ENCODE measurements at places on chromosomes 13 and 19.

GRCh38 chr13:87837946-87838345 lies 166.8 kb downstream of the SLITRK5 start:
- no peak for DNase-seq

GRCh38 chr13:30607908-30608307 lies 9.8 kb upstream of the USPL1 start:
- peak; percentile 32 for DNase-seq

GRCh38 chr19:8269724-8270123 lies 38.4 kb downstream of the CD320 start:
- no peak for DNase-seq

- no peak for DNase-seq
Measured at GRCh38 chr13:61795580-61795979, 379.9 kb upstream of the PCDH20 start.

DNA sequence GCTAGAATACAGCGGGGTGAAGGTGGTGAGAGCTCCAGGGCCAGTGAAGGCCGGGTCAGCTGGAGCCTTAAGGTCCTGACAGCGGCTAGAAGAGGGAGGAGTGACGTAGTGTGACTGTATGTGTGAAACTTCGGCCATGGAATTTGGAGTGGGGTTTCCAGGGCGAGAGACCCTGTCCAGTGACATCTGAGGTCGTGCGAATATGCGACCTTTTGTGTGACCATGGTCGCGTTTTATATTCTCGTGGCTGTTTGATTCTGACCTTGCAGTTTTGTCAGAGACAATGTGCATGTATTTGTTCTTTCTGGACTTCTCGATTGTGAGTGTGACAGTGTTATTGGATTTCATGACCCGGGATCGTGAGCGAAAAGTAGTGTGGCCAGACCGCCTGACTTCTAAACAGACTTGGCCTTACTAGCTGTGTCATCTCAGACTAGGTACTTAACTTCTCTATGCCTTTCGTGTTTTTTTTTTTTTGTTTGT lies 405 bp upstream of the ZNF569 start:
- no peak for DNase-seq

- no peak for DNase-seq
Measured at GRCh38 chr19:18422530-18423191, 3.5 kb downstream of the SSBP4 start.

DNA sequence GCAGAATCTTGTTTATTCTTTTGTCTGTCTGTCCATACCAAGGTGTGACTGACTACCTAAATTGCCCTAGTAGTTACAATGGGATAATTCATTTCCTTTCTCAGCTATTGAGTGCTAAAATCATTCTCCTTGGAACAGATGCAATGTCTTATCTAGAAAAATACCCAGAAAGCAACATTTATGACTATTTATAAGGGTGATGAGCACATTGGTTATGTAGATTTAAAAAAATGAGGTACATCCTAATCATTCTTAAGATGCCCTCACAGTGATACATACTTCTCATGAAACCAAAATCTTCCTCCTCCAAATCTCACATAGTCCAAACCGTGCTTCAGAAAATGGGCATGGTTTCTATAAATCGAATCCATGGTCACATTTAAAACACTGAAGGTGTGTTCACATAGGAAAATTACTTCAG lies 11.6 kb upstream of the UBE2L5 start:
- DNase-seq, result no peak

- DNase-seq, result no peak
Measured at GRCh38 chr13:30235216-30235615, 72.1 kb downstream of the KATNAL1 start.

- DNase-seq, result no peak
Measured at GRCh38 chr13:78604782-78605611, 1.6 kb upstream of the POU4F1 start.

DNA sequence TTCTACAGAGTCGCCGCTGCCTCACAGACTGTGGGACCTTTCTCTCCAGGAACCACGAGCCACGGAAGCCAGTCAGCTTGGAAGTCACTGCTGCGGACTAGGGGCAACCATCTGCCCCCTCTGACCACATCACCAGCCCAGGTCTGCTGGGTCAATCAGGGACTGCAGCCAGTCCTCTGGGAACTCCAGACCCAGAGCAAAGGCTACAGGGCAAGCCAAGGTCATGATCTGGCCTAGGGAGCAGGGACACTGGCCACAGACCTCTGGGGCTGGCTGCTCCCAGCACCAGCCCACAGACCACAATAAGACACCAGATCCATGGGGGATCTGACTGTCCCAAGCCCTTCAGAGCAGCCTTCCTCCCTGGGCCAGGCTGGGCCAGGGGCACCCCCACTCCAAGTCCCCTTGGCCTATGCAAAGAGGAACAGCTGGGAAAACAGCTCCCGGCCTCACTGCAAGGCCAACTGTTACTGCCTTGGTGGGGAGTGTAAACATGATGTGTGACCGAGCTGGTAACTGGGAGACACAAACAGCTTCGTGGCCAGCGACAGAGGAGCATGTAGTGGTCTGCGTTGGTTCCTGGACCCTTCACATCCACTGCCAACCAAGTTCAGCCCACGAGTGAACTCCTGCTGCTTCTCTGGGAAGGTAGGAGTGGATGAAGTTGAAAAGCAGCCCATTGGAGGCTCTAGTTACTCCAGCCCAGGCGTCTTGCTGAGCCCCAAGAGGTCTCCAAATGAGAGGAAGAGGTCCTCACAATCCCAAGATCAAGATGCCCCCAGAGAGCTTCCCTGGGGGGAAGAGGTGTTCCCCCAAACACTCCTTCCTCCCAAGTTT lies 1.5 kb downstream of the AKT2 start:
- DNase-seq, result no peak

- no peak for DNase-seq
Measured at GRCh38 chr13:101747039-101747438, 294.6 kb downstream of the ITGBL1 start.

DNA sequence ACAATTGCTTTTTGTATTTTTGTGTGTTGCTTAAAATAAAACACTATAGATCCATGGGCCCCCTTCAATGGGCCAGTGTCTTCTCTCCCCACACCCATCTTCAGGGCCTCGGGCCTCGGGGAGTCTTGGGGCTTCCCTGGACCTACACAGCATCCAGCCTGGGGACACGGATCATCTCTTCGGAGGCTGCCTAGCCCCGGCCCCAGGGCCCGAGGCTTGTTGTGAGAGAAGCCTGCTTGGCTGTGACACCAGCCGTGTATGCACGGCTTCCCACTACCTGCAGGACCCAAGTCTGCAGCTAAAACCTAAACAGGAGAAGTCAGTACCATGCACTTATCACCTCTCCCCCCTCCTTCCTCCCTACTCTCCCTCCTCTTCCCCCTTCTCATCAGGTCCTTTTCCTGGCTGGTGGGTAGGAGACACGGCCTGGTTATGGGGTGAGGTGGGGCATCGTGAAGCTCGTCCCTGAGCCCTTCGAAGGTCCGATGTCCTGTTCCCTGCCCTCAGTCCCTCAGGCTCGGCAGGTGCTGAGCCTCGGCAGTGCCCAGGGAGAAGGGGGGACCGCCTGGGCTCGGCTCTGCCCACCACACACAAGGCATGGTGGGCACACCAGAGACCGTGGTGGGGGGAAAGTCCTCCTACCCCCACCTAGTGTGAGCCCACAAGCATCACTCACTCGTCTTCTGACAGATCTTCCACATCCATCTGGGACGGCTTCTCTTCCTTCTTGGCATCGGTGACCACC lies 9.5 kb downstream of the C13orf46 start:
- DNase-seq, result no peak

DNA sequence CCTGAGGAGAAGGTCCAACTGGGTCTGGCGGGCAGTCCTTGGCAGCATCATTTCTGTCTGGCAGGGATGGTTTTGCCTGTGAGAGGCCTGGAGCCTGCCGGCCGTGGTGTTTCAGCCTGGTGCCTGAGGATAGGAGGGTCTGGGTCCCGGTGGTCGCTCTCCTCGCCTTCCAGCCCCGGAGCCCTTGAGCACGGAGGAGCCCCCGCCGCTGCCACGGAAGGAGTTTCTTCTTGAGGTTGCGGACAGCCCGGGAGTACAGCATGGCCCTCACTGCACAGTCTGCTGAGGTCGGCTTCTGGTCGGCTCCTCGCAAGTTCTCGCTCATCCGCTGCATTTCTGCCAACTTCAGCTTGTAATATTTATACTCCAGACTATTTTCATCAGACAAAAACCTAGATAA lies 23.4 kb downstream of the SUGP2 start:
- no peak for DNase-seq

- DNase-seq, result no peak
Measured at GRCh38 chr19:50939596-50939995, 13.2 kb downstream of the KLK5 start.

- DNase-seq, result no peak
Measured at GRCh38 chr13:110338441-110339101, 31.5 kb downstream of the COL4A2 start.

DNA sequence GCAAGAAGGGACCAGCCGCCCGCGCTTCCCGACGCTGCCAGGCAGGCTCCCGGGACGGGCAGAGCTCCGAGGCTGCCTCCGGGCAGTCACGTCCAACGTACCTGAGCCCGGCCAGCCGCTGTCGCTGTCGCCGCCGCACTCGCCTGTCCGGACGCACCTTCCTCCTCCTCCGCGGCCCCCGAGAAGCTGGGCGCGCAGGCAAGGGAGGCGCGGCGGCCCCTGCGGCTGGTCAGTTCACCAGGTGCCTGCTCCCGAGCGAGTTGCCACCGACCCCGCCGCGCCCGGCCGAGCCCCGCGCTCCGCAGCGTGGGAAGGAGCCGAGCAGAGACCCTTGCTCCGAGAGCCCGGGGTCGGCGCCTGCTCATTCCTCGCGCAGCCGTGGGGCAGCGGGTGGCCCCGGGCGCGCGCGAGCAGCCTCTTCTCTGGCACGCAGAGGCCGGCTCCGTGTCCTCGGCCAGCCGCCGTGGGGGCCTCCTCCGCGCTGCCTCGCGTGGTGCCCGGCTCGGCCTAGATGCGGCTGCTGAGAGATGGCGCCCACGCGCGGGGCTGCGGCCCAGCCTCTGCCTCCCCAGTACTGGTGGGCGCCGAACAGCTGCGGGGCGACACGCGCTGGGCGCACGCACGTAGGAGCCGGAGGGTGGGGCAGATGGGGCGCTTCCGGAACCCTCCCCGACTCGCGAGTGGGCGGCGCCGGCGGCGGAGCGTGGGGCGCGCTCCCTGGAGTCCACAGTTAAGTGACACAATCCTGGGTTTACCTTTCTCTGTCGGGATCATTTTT lies 419.4 kb downstream of the UQCRFS1 start:
- DNase-seq, result no peak

DNA sequence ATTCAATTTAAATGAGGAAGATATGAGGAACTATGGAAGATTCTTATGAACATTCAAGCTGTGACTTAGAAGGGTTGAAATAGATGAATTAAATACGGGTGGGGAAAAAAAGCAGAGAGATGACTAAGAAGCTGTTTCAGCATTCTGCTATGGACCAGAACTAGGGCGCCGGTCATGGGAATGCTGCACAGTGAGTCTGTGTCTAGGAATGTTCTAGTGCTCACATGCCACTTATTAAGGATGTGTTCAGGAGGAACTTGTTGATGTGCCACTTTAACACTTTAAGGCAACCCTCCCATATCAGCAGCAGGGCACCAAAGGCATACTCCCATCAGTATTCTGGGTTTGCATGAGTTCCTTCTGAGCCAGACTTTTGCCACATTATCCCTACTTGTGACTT lies 152.1 kb downstream of the POSTN start:
- no peak for DNase-seq

- no peak for DNase-seq
Measured at GRCh38 chr19:50449236-50449899, 16.7 kb downstream of the MYBPC2 start.

DNA sequence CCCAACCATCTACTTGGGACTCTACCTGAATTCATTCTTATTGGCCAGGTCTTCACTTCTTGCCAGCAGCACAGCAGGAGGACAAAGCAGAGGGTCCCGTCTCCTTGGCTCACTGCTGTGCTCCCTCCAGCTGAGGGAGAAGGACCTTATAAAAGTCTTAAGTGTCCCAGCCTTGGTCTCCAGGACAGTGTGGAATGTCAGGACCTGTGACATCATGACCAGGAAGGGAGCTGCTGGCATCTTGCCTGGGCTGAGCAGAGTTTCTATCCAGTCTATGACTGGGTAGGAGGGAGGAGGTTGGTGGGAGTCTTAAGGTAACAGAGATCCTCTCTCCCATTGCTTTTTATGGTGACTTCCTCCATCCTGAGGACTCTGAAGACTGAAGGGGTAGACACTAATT lies 56.6 kb upstream of the ANKRD10 start:
- DNase-seq, result no peak

DNA sequence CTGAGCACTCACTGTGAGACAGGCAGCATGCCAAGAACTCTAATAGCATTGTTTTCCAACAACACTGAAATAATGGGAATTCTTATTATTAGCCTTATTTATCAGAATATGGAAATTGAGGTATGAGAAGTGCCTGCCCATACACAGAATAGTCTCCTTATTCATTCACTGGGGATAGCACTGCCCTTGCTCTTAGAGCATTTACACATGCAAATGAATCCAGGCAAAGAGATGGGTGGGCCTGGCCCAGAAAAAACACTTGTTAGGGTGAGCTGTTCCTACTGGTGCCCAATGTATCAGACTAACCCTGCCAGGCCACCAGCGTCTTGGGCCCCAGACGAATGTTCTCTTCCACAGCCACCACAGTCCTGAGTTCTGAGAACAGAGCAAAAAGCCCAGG lies 112.9 kb downstream of the TUBA3C start:
- DNase-seq, result no peak

Data from activated naive CD4-positive, alpha-beta T cell treated with anti-CD3 and anti-CD28 coated beads, Interleukin-2, amount 50 U/mL, for 16 hours (primary cell).